Uterine smooth muscle cell (primary cell): ENCODE measurements at places on chromosomes 11 and 22. TPM values are rescaled to one million over a fixed set of nuclear protein-coding genes. Genes with fewer than 3 reads are reported as not detected.

Gene GGT1
- 1.8 and 3.0 TPM in 2 replicates for total RNA-seq

Gene TMEM191C
- total RNA-seq: 0.66 and 1.5 TPM in 2 replicates

Gene MYRF
- 0.25 and 0.55 TPM in 2 replicates for total RNA-seq

Gene MMP27
- total RNA-seq: not detected in 2 replicates

Gene ADAMTS15
- total RNA-seq: 0.12 and 1.00 TPM in 2 replicates

Gene OR4D5
- not detected in 2 replicates for total RNA-seq

Gene ME3
- total RNA-seq: 18.2 and 32.4 TPM in 2 replicates

Gene SLC15A3
- 7.5 and 10.6 TPM in 2 replicates for total RNA-seq

Gene DCDC1
- total RNA-seq: 0.22 and 0.25 TPM in 2 replicates

Gene MMP13
- 0.11 TPM in 1 of 2 replicates, not detected in the other for total RNA-seq

Gene MRGPRX4
- total RNA-seq: not detected in 2 replicates

Gene TRIM22
- 46.7 and 73.4 TPM in 2 replicates for total RNA-seq

Gene PGA4
- not detected in 2 replicates for total RNA-seq

Gene UBQLN3
- total RNA-seq: 0.12 TPM in 1 of 2 replicates, not detected in the other

Gene SDHAF2
- 33.8 and 35.1 TPM in 2 replicates for total RNA-seq

Gene TESMIN
- total RNA-seq: 0.87 and 1.7 TPM in 2 replicates

Gene RASSF10
- not detected in 2 replicates for total RNA-seq

Gene SSH3
- 14.3 and 15.6 TPM in 2 replicates for total RNA-seq

Gene OR2AG2
- 0.12 and 0.55 TPM in 2 replicates for total RNA-seq

Gene KCNQ1OT1
- 2.8 and 3.6 TPM in 2 replicates for total RNA-seq

Gene MMP10
- total RNA-seq: 1.2 and 1.9 TPM in 2 replicates

Gene NELL1
- total RNA-seq: not detected in 2 replicates

Gene C11orf65
- total RNA-seq: 1.2 and 1.5 TPM in 2 replicates

Gene MS4A4A
- not detected in 2 replicates for total RNA-seq
